Thoracic aorta (tissue), 2 donors: ENCODE measurements at places on chromosomes 1 and 21. TPM values are rescaled to one million over a fixed set of nuclear protein-coding genes. Genes with fewer than 3 reads are reported as not detected.

The CFAP74 gene
- total RNA-seq = not detected

The ODF2L gene
- 74.5 TPM for total RNA-seq

DNA sequence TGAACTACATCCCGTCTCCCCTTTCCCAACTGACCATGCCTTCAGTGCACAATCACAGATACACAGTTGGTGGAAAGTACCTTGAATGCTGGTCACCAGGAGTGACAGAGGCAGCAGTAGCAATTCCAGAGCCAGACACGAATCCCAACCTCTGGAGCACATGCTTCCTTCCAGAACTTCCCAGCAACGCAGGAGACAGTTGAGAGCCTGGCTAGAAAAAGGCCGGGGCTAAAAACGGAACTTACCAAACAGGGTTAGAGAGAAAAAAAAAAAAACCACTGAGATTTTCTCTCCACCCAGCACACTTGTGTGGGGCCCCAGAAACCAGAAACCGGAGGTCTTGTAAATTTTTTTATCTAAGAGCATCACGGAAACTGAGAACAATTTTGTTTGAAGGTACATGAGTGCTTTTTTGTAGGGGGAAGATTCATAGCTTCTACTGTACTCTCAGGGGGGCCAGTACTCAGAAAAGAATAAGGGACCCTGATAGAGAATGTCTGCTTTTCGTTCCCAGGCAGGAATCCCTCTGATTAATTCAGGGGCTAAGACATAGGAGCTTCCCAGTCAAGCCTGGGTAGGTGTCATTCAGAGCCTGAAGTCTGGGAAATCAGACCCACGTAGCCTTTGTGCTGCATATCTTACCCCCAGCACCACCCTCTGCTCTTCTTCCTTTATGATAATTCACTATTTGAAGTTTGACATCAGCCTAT lies at the start of gene CD48:
CD48 (minus strand) TSS at position 221 of the 710 bp plus-strand sequence; CDS start at position 162, 59 bp downstream.
- no peak for DNase-seq

DNA sequence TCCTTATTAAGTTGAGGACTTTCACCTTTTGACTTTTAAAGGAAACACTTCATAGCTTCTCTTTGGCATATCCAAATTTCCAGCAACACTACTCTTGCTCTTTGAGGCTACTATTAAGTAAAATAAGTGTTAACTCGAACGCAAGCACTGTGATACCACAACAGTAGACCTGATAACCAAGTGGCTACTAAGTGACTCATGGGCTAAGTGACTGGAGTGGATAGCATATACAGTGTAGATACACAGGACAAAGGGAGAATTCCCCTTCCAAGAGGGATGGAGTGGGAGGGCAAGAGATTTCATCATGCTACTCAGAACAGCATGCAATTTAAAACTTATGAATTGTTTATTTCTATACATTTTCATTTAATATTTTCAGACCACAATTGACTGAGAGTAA lies 9.8 kb upstream of the KCNA3 start:
- no peak for DNase-seq

DNA sequence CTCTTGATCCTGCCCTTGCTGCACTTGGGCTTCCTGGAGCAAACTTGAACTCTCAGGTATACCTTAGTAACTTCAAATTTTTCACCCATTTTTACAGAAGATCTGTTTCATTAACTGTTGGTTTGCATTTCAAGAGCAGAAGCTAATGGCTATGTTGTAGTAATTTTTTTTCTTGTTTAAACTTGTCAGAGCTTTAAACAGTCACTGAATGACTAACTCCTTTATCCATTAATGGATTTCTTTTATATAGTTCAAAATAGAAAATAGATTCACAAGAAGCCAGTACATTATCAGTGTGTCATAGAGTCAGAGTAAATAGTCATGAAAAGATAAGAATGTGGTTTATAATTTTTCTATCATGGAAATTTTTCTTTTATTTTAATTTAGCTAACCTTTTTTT lies 13.6 kb downstream of the SRSF11 start:
- DNase-seq = no peak

DNA sequence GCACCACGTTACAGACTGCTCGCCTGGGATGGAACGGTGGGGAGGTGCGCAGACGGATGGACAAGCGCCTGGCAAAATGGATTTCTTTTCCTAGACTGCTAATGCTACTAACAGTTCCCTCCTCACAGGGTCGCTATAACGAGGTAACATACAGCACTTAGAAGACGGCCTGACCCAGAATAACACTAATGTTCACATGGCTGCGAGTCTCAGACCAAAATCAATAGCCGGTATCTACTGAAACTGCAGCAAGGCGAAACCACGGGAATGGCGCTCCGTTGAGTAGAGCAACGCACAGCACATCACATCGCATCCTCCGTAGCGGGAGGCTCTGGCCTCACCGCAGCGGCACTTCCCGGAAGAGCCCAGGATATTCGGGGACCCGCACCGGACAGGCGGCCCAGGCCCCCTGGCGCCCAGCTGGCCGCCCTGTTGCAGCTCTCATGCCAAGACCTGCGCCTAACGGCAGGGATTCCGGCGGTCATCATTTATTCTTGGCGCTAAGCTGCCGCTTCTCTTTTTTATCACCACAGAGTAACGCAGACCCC lies 46.6 kb downstream of the VPS26C start:
- DNase-seq = no peak

GRCh38 chr1:92095874-92096273 lies 15.7 kb downstream of the BTBD8 start:
- DNase-seq = no peak

DNA sequence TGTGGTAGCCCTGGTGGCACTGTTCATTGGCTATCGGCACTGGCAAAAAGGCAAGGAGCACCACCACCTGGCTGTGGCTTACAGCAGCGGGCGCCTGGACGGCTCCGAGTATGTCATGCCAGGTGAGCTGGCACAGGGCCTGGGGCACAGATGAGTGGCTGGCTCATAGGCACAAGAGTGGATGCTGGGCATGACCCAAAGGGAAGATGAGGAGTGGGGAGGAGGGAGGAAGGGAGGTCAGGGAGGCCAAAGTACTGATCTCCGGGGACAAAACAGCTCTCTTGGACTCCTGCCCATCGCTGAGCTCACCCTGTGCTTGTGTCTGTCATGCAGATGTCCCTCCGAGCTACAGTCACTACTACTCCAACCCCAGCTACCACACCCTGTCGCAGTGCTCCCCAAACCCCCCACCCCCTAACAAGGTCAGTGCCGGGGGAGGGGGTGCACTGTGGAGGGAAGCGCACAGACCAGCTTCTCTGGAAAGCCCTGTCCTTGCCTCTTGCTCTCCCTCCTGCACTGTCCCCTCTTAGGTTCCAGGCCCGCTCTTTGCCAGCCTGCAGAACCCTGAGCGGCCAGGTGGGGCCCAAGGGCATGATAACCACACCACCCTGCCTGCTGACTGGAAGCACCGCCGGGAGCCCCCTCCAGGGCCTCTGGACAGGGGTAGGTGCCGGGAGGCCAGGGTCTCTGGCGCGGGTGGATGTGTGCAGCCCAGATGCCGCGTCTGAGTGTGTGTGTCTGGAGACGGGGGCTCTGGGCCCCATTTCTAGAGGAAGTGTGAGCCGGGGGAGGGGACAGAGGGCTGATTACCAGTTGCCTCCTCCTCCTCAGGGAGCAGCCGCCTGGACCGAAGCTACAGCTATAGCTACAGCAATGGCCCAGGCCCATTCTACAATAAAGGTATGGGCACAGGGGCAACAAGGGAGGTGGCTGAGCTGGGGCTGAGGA lies 7.3 kb upstream of the LRRC71 start:
- no peak for DNase-seq
